Muscle of arm (tissue), 14 donors: ENCODE measurements at places on chromosomes 3 and 15.
A peak's percentile ranks its signal among the peaks of the same experiment; 100 is the strongest.

DNA sequence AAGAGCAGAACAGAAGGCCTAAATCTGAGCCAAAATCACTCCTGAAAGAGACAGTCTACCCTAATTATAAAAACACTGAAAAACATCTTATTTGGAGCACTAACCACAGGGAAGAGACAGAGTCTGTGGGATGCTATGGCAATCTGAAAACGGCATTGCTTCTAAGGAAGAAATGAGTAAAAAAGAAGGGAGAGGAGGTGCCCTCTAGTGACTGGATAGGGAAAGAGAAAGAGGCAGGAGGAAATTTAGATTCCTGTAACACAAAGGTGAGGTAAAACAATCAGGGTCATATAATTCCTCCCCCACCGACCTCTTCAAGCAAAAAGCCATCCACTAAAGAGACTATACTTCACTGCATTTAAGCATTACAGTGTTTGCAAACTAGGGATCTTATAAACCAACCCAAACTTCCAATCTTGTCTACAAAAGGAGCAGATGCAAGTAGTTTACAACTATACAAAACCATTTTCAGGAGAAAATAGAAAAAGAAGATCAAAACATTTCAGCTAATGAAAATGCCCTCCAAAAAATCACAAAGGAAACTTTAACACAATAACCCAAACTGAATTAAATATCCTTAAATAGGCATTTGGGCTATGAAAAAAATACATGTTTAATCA is 32.6 kb downstream of the HACD2 start:
- no peak for DNase-seq

DNA sequence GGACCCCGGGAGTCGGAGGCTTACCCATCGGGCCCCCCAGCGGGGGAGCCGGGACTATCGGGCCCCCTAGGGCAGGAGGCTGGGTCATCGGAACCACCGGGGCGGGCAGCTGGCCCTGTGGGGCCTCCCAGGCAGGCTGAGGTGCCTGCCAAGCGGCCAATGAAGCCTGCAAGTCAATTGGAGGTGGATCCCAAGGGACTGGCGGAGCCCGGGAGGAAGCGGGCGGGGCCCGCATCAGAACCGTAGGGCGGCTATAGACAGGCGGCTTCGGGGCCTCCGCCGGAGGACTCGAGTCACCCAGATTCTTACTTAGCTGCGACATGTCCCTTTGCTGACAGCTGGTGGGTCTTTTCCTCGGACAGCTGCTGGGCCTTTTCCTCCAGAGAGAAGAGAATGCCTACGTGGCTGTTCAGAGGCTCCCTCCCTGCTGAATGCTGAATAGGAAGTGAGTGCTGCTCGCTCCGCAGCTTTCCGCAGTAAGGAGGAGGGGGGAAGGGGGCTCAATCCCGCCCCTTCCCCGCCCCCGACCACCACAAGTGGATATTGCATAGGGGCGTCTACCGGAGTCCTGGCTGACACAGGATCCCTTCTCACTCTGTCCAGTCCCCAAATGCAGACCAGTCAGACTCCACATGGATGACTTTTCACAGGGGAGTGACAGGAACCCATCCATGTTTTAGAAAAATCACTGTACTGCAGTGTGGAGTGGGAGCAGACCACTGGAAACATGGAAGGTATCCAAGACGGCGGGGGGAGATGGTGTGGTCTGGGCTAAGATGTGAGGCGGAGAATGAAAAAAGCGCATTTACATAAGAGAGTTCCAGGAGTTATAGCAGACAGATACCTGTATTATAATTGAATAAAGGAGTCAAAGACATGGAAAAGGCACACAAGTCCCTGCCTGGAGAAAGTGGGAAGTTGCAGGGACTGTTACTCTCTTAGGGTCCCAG is at the start of gene MAGEL2:
TSS of gene MAGEL2 (minus strand) at position 447 of the 950 bp plus-strand sequence. CDS start at position 322, 125 bp downstream.
- peak; percentile 78 for DNase-seq

- no peak for DNase-seq
These were observed 185.2 kb downstream of the UACA start for GRCh38 chr15:70578196-70578595.

DNA sequence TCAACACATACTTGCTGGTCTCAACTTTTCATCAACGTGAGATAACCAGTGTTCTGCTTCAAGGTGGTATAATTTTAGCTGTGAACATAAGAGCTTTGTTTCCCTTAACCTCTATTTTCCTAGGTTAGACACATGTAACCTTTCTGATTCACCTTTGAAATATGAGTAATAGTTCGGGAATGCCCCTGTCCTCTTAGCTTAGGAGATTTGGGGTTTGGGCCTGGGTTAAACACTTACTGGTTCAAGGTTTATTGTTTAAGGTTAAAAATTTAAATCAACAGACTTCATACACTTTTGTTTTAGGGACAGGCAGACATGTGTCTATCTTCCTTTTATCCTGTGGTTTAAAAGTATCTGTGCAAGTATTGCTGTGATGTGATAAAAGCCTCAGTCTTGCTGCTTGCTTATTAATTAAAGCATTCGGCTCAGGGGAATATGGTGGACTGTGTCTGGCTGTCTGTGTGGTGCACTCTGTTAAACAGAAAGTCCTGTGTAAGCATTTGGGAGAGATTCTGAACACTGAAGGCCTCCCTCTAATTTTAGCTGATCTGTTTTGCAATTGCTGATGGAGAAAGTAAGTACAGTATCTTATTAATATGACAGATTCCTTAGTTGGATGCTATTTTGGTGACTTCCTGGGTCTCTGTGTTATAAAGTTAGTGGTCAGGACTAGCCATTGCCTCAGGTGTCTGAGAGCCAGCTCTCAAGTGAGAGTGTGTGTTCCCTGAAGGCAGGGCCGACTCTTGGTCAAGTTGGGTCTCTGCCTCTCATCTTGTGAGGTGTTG is 81.8 kb downstream of the USP13 start:
- DNase-seq = no peak

- DNase-seq = peak; percentile 13
These were observed 700 bp downstream of the MKRN2 start for GRCh38 chr3:12557473-12558100.

GRCh38 chr3:10756546-10756945 is 59.5 kb upstream of the SLC6A11 start:
- DNase-seq = no peak

- no peak for DNase-seq
These were observed 23.1 kb downstream of the EPM2AIP1 start for GRCh38 chr3:36969540-36970432.

- no peak for DNase-seq
These were observed 56.2 kb downstream of the ARHGEF26 start for GRCh38 chr3:154177406-154177805.

- DNase-seq = no peak
These were observed 147.0 kb upstream of the KCNMB2 start for GRCh38 chr3:178389258-178389657.

DNA sequence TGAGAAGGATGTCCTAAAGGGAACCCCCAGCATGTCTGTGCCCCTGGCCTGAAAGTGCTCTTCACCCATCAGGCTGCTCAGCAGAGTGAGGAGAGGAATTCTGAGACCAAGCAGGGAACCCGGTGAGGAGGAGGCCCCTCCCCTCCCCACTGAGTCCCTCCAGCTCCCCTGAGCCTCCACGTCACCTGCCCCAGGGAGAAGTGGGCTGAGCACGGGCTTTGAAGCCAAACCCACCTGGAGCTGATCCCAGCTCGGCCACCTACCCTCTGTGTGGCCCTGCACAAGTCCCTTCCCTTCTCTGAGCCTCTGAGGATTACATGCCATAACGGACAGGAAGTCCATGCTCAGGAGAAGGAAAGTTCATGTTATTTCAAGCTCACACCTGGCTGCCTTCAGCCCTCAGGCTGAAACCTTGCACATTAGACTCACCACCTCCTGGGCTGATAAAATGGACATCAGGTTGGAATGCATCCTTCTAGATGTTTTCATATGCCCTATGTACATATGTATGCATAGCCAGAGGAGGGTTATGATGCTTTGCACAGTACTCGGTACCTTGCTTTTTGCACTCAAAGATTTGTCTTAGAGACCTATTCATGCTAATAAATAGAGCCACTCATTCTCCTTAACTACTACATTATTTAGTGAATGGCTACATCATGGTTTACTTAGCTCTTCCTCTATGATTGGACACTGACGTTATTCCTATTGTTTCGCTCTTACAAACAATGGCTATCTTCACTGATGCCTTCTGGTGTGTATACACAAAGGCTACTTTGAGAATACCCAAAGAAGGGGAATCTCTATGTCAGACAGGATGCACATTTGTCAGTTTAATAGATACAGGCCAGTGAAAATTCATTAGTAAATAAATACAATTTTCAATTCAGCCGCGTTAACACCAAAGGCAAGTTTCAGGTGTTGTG is 31.6 kb upstream of the GATA2 start:
- DNase-seq = no peak

DNA sequence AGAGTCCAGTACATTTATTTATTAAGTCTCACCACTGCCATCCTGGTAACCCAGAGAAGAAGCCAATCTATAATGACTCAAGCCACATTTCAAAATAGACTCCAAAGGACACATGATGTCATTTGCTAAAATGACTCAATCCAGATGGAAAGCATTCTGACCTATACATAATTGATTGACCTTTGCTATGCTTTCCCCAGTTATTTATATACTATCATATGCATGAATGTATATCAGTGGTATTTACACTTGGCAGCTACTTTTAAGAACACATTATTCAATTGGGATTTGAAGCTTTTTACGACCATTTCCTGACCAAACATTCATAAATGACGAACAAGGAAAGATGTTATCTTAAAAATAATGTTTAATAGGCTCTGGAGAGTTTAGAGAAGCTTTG is 297.2 kb downstream of the FHIT start:
- DNase-seq = peak; percentile 28

DNA sequence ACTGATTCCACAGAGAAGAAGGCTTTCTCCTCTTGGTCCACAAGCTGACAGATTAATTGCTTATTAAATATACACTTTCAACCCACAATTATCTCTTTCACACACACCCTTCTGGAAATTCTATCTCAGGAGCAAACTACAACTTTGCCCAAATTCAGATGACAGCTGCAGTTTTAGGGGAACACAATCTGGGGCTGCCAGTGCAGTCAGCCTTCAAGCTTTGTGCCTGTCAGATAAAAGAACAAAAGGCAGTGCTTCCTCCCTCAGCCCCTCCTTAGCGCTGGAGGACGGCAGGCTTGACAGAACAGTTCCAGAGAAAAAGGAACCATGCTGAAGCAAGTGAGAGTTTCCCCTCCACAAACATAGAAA is 99.6 kb downstream of the TMCC1 start:
- no peak for DNase-seq

GRCh38 chr3:12782172-12782815 is 14.2 kb upstream of the CAND2 start:
- DNase-seq = no peak

DNA sequence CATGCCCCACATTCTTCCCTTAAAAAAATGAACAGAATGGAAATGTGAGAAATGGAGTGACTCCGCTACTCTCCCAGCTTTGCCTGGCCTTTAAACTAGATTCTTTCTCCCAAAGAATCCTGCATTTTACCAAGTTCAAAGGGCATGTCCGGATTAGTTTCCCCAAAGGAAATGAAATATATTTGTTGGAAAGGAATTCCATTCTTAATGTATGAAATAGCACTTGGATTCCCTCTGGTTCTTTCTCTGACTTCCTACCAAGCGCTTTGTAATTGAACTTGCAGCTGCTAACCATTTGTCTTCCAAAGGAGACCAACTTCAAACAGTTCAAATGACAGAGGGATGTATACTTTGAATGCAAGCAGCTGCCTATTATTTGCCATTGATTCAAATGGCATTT is 18.9 kb downstream of the MAP2K1 start:
- peak; percentile 73 for DNase-seq

- DNase-seq = no peak
These were observed 126.3 kb downstream of the DNAJB8 start for GRCh38 chr3:128340198-128340903.

- DNase-seq = peak; percentile 38
These were observed 571.6 kb upstream of the NR2F2 start for GRCh38 chr15:95758851-95759250.

DNA sequence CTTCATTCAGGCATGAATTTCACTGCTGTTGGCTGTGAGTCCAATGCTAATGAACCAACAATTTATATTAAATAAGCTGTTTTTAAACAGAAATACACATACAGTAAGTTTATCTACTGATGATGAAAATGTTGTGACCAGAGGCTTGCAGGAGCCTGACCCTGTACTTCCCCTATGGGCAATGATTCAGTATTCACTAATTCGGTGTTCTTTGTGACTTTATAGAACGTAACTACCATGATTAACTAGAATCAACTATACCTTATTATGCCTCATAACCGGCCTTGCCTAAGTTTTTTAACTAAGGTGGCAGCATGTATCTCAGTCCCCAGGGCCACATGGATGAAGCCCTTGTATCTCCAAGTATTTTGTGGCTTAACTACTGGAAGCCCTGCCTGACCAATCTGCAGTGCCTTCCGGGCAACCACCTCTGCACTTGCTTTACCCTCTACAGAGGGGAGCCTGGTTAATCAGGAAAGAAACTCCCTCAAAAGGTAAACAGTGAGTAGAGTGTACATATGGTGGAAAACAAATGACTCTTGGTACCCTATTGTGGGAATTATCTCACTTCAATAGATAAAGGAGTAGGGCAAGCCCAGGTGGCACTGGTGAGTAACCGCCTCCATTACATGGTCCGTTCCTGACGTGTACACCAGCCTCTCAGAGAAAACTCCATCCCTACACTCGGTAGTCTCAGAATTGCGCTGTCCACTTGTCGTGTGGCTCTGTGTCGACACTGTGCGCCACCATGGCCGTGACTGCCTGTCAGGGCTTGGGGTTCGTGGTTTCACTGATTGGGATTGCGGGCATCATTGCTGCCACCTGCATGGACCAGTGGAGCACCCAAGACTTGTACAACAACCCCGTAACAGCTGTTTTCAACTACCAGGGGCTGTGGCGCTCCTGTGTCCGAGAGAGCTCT is 11.6 kb upstream of the CLDN18 start:
- DNase-seq = no peak

GRCh38 chr15:40957581-40958051 is 4.3 kb downstream of the CHAC1 start:
- peak; percentile 42 for DNase-seq

GRCh38 chr15:51936105-51936478 is 35.5 kb downstream of the LEO1 start:
- no peak for DNase-seq

- no peak for DNase-seq
These were observed 81.6 kb downstream of the SOX14 start for GRCh38 chr3:137845666-137846065.

GRCh38 chr3:122213650-122214049 is 30.2 kb downstream of the CASR start:
- no peak for DNase-seq

DNA sequence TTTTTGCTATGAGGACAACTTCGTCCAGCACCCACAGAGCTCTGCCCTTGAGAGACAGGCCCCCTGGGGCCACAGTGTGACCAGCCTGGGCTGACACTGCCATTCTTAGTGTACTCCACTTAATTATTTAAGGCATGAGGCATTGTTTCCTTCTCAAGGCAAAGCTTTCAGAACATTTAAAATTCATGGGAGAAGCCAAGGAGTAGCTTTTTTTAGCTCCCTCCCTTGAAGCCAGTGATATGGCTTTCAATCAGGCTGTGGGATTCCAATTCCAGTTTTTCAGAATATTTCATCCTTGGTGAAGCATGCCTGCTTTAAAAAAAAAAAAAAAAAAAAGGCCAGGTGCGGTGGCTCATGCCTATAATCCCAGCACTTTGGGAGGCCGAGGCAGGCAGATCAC is 21.3 kb downstream of the HOMER2 start:
- DNase-seq = no peak

- no peak for DNase-seq
These were observed 9.1 kb downstream of the VPS13C start for GRCh38 chr15:62051166-62051565.

GRCh38 chr3:15216501-15216900 is 10.5 kb downstream of the CAPN7 start:
- DNase-seq = no peak
